Left lung (tissue), 14 donors: ENCODE measurements at places on chromosomes 2 and 18. TPM values are rescaled to one million over a fixed set of nuclear protein-coding genes. Genes with fewer than 3 reads are reported as not detected.

Gene PID1
- 47.8 TPM for total RNA-seq

DNA sequence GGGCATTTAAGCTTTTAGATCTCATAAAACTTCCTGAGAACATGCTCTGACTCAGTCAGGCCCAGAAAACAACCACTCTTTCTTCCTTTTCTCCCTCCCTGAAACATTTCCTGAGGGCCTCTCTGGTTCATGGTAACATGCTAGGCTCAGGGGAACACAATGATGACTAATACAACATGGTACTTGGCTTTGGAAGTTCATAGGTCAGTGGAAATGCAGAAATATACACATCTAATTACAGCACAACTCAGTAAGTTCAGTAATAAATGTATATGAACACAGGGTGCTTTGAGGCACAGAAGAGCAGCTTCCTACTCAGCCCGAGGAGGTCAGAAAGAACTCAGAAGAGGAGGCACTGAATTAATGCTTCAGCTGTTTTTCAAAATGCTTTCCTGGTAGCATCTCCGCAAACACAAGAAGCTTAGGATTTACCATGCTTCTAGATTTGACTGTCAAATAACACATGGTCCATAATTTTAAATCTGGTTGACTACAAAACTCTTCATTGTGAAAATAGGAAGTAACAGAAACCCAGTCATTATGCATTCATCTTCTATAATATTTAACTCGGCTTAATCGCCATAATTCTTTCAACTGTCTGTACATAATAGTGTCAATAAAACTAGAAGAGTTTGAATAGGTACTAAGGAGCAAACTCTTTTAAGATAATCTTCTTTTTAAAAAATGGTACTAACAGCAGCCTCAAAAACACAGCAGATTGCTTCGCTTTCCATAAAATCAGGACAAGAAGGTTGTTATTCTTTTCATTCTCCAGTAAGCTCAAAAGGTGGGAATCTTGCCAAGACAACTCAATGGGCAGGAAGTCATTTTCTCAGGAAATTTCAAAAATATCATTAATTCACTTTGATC, 251.3 kb downstream of the DLGAP1 start:
- H3K4me1 ChIP-seq, result no peaks in the 10 kb centered on the region
- no peaks in the 10 kb centered on the region for H3K36me3 ChIP-seq
- DNase-seq, result no peak
- no peak overlapping the region for H3K4me3 ChIP-seq

GRCh38 chr2:159449504-159450124, 163.1 kb upstream of the WDSUB1 start:
- peaks cover 33% of the 10 kb centered on the region for H3K36me3 ChIP-seq
- no peaks in the 10 kb centered on the region for H3K27me3 ChIP-seq
- DNase-seq, result no peak
- no peak overlapping the region for H3K4me3 ChIP-seq
- no peak overlapping the region for H3K27ac ChIP-seq
- no peaks in the 10 kb centered on the region for H3K4me1 ChIP-seq

DNA sequence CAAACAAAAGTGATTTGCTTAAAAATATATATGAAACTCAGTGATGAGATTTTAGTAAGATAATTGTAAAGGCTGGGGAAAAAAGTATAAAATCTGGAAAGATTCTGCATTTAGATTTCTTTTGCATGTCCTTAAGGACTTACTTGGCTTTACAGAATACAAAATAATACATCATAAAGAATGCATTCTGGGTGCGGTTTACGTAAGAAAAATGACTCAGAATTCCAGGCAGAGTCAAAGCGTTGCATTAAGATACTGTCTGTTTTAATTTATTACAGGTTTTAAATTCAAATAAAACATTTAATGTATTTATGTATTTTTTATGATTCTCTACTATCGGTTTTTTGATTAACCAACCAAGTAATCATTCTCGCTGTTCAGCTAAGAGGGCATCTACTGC, 178.0 kb downstream of the SH3BP4 start:
- no peak for DNase-seq
- H3K4me3 ChIP-seq, result no peak overlapping the region
- H3K36me3 ChIP-seq, result no peaks in the 10 kb centered on the region
- H3K27me3 ChIP-seq, result no peaks in the 10 kb centered on the region
- no peak overlapping the region for H3K27ac ChIP-seq

GRCh38 chr18:65282096-65282495, 468.7 kb upstream of the CDH7 start:
- H3K4me3 ChIP-seq, result no peak overlapping the region
- H3K4me1 ChIP-seq, result no peaks in the 10 kb centered on the region

Gene PTPRN
- 1.4 TPM for total RNA-seq

Gene TMEM87B
- total RNA-seq, result 36.8 TPM

Gene AQP12B
- not detected for total RNA-seq

DNA sequence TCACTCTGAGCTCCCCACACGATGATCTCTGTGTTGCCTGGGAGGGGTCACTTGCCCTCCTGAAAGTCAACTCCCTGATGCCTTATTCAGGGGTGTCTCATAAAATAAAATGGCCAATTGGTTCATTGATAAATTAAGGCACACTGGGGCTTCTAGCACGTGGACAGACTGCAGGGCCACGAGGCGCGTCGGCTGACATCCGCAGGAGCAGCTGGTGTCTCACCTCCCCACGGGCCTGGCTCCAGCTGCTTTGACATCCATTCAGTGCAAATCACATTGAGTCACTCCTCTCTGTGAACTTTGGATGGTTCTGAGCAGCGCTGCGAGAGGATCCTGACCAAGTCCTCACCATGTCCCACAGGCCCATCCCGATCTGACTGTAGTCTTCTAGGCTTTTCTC, 4.6 kb upstream of the ST8SIA3 start:
- no peaks in the 10 kb centered on the region for H3K36me3 ChIP-seq
- H3K27ac ChIP-seq, result no peak overlapping the region
- peaks cover 16% of the 10 kb centered on the region for H3K27me3 ChIP-seq
- no peak overlapping the region for H3K4me3 ChIP-seq
- no peaks in the 10 kb centered on the region for H3K4me1 ChIP-seq

Gene ANKRD53
- 0.96 TPM for total RNA-seq

DNA sequence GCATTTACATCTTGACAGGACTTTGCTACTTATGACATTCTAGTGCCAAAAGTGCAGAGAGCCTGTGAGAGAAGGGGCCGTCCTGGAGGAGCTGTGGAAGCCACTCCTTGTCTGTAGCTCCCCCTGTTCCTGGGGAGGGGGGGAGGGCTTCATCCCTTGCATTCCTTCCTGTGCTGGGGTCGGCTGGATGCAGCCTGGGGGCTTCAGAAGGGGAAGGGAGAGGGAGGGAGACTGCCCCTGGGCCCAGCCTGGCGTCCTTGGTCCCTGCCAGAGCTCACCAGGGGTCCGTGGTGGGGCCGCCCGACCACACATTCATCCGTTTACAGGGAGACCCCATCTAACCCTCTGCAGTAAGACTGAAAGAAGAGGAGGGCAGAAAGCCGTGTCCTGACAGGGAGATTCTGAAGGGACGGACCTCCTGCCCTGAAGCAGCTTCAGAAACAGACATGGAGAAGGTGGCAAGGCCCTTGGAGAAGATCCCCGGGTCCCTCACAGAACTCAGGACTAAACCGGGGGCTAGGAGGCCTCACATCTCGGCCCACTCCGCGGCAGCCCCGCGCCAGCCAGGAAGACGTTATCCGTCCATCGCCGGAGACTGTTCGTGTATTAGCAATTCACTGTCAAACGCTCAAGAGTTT, 258.3 kb upstream of the SALL3 start:
- no peaks in the 10 kb centered on the region for H3K27me3 ChIP-seq
- no peak overlapping the region for H3K4me3 ChIP-seq
- peak; percentile 4 for DNase-seq
- H3K27ac ChIP-seq, result no peak overlapping the region

Gene UCN
- 1.5 TPM for total RNA-seq

DNA sequence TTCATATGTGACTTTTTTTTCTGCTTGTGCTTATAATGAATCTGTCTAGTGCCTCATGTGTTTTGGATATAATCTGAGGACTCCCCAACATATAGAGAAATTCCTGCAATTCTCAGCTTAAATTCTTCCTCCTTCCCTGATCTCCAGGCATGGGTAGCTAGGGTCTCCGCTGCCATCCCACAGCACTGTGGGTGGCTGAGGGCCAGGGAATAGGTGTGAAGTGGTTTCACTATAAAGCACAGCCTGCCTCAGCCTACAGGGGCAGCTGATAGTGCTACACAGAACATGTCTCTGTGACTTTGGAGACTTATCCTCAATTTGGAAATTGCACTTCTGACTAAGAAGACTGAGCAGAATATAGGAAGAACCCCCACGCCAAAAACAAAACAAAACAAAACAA, 137.3 kb upstream of the NABP1 start:
- DNase-seq, result no peak
- no peak overlapping the region for H3K27ac ChIP-seq
- H3K27me3 ChIP-seq, result no peaks in the 10 kb centered on the region
- H3K4me1 ChIP-seq, result no peaks in the 10 kb centered on the region
- H3K4me3 ChIP-seq, result no peak overlapping the region
- H3K36me3 ChIP-seq, result no peaks in the 10 kb centered on the region

DNA sequence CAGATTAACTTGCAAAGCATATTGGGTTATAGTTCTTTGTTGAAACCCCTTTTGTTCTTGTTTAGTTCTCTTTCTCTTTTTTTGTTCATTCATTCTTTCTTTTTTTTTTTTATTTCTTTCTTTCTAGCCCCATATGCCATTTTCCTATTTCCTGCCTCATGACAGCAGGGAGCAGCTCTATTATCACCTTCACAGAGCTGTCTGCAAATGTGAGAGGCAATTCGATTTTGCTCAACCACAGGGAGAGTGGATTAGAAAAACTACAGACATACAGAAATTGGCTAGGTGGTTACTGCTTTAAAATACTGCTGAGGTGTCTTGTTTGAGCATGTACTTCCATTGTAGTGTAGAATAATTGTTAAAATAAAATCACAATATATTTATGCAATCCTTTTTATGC, 44.2 kb upstream of the TBR1 start:
- DNase-seq, result no peak
- H3K27ac ChIP-seq, result no peak overlapping the region
- H3K4me3 ChIP-seq, result no peak overlapping the region
- no peaks in the 10 kb centered on the region for H3K4me1 ChIP-seq
- peaks cover 51% of the 10 kb centered on the region for H3K36me3 ChIP-seq

GRCh38 chr2:105576440-105577241, 168.1 kb upstream of the NCK2 start:
- no peaks in the 10 kb centered on the region for H3K27me3 ChIP-seq
- H3K4me3 ChIP-seq, result no peak overlapping the region
- no peak overlapping the region for H3K27ac ChIP-seq
- H3K4me1 ChIP-seq, result no peaks in the 10 kb centered on the region
- H3K36me3 ChIP-seq, result no peaks in the 10 kb centered on the region

DNA sequence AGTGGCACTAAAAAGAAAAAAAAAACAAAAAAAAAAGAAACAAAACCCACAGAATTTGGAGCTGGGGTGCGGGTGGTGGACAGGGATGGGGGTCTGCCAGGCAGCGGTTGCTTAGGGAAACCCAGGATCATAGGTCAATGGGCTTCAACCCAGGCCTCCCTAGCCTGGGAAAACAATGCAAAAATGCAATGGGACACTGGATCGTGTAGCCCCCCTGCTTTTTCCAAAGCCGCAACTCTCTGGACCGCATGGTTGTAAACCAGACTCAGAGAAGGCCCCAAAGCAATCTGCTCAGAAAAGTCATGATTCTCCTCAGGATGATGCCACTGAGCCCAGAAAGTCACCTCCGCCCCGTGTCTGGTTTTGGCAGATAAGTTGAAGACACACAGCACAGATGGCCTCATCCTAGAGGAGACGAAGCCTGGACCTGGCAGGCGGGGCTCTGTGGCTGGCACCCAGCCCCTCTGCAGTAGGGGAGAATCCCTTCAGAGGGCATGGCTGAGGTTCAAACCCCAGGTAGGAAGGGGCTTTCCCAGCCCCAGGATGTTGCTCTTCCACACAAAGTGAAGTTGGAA, 5.1 kb downstream of the DLX2 start:
- no peak overlapping the region for H3K4me3 ChIP-seq
- peaks cover 42% of the 10 kb centered on the region for H3K4me1 ChIP-seq
- H3K27ac ChIP-seq, result no peak overlapping the region
- H3K27me3 ChIP-seq, result peaks cover 100% of the 10 kb centered on the region
- H3K36me3 ChIP-seq, result no peaks in the 10 kb centered on the region
- DNase-seq, result no peak

Gene IL36B
- total RNA-seq, result not detected

- H3K27ac ChIP-seq, result no peak overlapping the region
- no peak for DNase-seq
- no peak overlapping the region for H3K4me3 ChIP-seq
- no peaks in the 10 kb centered on the region for H3K27me3 ChIP-seq
- no peaks in the 10 kb centered on the region for H3K36me3 ChIP-seq
These were observed 25.3 kb downstream of the SFTPB start for GRCh38 chr2:85642725-85643124.

GRCh38 chr2:157164891-157165290, 92.6 kb upstream of the GALNT5 start:
- no peak for DNase-seq
- no peaks in the 10 kb centered on the region for H3K4me1 ChIP-seq
- H3K4me3 ChIP-seq, result no peak overlapping the region

- H3K4me3 ChIP-seq, result peak overlapping the region; percentile 80
- no peaks in the 10 kb centered on the region for H3K27me3 ChIP-seq
- H3K27ac ChIP-seq, result peak overlapping the region; percentile 99
- peak; percentile 58 for DNase-seq
These were observed 1.1 kb downstream of the COBLL1 start for GRCh38 chr2:164840458-164840929.

DNA sequence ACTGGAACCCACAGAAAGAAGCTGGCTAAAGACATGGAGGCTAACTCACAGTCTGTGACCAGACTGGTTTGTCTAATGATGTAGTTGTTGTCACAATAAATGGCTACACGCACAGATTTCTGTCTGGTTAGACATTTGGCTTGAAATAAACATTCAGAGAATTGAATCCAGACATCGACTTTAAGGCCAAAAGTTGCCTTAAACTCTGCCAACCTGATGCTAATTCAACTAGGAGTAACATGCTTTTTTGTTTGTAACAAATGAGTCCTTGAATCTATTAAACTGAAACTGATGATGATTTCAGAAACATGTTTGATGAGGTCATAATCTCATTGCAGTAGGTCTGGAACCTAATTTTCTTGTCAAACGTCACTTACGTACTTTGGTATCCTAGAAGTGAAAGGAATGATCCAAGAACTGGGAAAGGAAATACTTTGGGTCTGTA, 123.8 kb downstream of the ERBB4 start:
- no peak for DNase-seq
- no peak overlapping the region for H3K4me3 ChIP-seq
- no peaks in the 10 kb centered on the region for H3K36me3 ChIP-seq
- no peaks in the 10 kb centered on the region for H3K27me3 ChIP-seq
- no peak overlapping the region for H3K27ac ChIP-seq
- H3K4me1 ChIP-seq, result no peaks in the 10 kb centered on the region

- no peaks in the 10 kb centered on the region for H3K27me3 ChIP-seq
- no peaks in the 10 kb centered on the region for H3K4me1 ChIP-seq
- H3K27ac ChIP-seq, result no peak overlapping the region
- no peak for DNase-seq
- H3K4me3 ChIP-seq, result no peak overlapping the region
These were observed 120.3 kb downstream of the MEP1B start for GRCh38 chr18:32310101-32310500.

Gene CD28
- 1.3 TPM for total RNA-seq

Gene SLC38A11
- total RNA-seq, result 0.29 TPM

GRCh38 chr2:109177635-109178034, 48.6 kb downstream of the SH3RF3 start:
- H3K27me3 ChIP-seq, result no peaks in the 10 kb centered on the region
- peaks cover 32% of the 10 kb centered on the region for H3K4me1 ChIP-seq
- H3K36me3 ChIP-seq, result no peaks in the 10 kb centered on the region
- no peak overlapping the region for H3K4me3 ChIP-seq
- DNase-seq, result no peak
- no peak overlapping the region for H3K27ac ChIP-seq

Gene KCNJ13
- total RNA-seq, result not detected

Gene CD8B
- total RNA-seq, result 3.6 TPM

Gene SP110
- total RNA-seq, result 22.9 TPM
